Large intestine (tissue), 12 donors: ENCODE measurements at places on chromosomes 6 and 20. TPM values are rescaled to one million over a fixed set of nuclear protein-coding genes. Genes with fewer than 3 reads are reported as not detected.

- DNase-seq: no peak
These were observed 1.7 kb downstream of the AFDN start for GRCh38 chr6:167828325-167828956.

DNA sequence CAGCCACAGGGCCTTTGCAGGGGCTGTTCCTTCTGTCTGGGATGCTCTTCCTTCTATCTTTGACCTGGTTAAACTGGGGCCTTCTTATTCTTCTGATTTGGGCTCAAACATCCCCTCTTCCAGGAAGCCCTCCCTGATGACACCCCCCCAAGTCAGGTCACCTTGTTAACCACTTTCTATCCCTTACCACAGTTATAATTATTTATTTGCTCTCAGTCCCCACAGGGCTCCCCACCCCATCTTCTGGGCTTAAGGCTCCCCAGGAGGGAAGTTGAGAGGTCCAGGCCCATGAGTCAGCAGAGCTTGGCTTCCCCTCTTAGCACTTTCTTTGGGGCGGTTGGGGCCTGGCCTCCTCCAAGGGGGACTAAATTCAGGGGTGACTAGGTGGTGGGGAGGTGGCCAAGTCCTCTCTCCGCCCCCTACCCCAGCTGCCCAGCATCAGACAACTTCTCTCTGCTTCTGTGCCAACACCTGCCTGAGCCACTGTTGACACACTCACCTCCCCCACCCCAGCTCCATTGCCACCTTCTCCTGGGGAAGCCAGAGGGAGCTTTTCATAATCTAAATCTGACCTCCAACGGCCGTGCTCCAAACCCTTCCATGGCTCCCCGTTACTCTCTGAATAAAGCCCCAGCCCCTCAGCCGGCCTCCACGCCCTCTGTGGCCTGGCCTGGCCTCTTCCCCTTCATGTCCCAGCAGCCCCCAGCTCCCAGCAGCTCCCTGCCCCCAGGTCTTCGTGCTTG, 70.0 kb downstream of the CEBPB start:
- DNase-seq: no peak

DNA sequence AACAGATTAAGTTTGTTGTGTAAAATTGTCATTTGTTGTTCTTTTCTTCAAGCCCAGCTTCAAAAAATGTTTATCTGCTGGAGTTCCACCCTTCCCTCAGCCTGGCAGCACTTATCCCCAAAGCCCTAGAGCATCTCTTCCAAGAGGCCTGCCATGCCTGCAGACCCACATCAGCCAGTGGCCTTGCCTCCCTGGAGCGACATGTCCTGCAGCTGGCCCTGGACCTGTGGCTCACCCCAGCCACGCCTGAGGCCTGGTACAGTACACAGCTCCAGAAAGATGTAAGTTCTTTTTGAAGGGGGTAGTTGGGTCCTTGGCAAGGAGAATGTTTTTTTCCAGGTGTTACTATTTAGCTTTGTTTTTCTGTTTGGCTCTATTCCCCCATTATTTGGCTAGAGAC, 124.8 kb downstream of the CD164 start:
- no peak for DNase-seq

GRCh38 chr20:45359406-45360148, 3.4 kb upstream of the SYS1 start:
- peak; percentile 63 for DNase-seq

GRCh38 chr20:21303872-21304586, 898 bp downstream of the XRN2 start:
- DNase-seq: no peak

DNA sequence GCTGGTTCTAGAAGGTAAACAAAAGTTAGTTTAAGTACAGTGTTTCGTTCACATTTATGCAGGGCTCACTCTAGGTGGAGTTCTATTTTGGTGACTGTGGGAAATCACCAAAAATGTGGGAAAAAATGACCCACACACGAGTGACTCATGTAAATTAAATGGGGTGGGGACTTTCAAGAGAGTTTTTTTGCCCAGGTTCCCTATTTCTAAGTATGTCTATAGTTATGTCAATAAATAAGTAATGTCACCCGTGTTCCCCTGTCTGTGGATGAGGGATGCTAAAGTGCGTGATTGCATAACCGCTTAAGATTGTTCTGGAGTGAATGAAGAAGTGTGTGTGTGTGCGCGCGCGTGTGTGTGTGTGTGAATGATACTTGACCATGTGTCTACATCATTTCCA, 69.1 kb downstream of the MYB start:
- DNase-seq: no peak

DNA sequence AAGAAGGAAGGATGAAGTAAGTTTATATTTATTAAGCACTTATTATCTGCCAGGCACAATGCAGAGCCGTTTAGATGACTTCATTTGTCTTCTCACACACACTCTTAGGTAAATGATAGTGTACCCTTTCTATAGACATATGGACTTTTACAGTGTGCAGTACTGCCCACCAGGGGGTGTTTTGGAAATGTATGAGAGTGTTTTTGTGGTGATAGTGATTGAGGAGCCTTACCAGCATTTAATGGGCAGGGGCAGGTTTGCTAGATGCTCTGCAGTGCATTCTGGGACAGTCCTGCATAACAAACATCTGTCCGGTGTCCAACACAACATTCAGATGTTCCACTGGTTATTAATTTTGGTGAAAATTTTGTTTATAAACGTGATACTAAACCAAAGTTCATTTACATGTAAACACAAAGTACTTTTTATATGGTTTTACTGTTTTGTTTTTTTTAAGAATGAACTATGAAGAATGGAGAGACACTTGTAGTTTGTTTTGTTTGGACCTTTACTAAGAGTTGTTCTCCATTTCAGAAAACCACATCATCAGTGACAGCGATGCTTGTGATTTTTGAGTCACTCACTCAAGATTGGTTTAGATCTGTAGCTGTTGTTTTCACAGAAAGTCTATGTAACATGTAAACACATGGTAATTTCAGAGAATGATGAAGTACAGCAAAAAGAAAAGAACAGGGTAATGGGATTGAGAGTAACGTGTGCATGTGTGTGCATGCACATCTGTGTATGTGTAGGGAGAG, 19.9 kb downstream of the KCNS1 start:
- no peak for DNase-seq

GRCh38 chr6:116154887-116155286, 29.0 kb upstream of the COL10A1 start:
- no peak for DNase-seq

DNA sequence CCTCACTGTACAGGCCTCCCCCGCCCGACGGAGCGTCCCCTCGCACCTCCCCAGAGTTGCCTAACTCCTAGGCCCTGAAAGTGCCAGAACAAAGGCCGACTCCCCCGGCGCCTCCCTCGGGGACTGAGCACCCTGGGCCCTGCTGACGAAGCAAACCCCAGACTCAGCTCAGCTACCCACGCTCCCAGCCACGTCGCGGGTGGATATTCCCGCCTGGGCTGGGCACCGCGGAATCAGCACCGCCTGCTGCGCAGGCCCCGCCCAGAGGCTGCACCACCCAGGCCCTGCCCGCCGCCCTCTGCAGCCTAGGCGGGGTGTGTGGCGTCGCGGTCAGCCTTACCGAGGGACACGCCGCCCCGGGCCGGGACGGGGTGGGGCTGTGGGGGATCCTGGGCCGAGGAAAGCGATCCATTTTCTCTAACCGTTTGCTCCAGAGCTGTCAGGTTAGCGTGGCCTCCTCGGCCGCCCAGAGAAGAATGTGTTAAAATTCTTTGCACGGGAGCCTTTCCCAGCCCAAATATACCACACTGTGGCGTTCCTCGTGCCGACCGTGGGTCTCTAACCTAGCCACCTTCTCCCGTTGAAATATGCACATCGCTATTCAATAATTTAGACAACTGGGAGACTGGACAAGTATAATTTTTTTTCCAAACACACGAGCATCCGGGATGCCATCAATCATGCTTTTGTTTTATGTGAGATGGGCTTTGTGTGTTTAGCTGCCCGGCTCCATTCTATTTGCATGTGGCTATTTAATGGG, 31.4 kb downstream of the TFAP2A start:
- DNase-seq: no peak

DNA sequence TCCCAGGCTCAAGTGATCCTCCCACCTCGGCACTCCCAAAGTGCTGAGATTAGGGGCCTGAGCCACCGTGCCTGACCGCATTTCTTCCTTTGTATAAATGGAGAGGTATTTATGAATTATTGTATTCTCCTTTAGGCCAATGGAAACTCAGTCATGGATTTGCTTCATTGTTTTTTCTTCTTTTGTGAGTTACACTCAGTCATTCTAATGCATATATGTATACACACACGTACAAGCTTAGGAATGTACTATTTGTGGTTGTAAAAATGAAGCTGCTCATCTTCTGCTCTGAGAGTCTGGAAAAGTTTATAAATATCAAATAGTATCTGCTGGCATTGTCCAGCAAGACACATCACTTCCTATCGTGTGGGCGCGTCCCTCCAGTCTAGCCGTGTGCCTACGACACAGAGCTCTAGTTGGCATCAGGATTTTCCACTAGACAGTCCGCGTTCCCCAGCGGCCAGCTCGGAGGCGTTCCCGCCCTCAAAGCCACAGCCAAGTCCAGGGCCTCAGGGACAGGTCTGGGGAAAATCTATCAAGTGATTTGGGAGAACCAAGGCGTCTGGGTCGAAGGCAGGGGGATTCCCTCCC, 215.2 kb downstream of the NFATC2 start:
- no peak for DNase-seq

GRCh38 chr6:76885861-76886301, 577.4 kb downstream of the HTR1B start:
- no peak for DNase-seq

DNA sequence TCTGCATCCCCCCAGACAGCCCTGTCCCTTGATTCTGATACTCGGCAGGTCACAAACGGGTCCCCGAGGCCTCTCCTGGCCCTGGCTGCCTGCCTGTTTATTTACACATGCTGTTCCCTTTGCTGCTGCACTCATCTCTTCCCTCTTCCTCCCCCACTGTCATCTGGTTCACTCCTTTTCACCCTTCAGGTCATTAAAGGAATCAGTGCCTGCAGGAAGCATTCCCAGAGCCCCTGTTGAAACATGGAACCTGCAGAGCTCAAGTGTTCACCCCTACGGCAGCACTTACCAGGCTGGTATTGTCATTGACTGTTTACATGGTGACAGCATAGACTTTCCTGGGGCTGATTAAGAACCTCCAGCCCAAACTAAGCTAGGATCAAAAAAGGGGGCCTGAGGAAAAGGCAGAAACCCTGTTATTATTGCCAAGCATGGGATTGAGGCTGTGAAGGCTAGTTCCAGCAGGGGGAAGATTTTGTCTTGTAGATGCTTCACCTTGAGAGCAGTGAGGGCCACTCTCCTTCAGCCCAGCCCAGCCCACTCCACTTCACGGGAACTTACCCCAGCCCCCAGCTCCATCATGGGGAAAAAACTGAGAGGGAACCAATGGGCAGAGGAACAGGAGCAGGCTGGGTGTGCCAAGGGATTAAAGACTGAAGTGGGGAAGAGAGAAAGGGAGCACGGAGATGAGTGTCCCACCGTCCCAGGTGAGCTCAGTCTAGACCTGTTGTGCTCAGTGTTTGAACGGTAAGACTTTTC, 73.2 kb downstream of the JPH2 start:
- DNase-seq: no peak

DNA sequence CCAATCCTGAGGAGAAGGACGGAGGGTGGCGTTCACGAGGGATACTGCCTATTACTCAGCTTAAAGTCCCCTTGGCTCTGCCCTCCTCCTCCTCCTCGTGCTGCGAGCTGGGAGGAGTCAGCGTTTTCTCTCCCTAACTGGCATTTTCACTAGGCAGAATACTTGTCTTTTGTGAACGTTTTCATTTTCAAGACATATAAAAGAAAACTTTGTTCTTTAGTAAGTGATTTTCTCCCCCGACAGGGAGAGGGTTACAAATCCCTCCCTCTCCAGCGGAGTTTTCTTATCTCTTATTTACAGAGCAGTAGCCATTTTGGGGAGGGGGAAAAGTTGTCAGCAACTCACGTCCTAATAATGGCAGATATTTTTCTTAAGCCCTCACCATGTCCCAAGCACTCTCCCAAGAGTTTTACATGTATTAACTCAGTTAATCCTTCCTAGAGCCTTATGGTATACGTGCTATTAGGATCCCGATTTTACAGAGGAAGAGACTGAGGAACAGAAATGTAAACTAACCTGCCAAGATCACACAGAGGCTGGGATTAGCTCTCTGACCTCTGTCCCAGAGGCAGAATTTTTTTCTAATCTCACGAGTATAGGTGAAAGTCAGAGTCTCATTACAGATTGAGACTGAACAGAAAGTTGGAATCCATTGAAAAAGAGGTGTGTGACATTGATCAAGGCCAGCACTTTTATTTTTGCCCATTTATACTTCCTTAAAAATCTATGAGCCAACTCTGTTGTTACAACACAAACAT, 30.0 kb upstream of the ZNF217 start:
- peak; percentile 76 for DNase-seq

GRCh38 chr6:129662980-129663431, 47.0 kb downstream of the ARHGAP18 start:
- DNase-seq: no peak

DNA sequence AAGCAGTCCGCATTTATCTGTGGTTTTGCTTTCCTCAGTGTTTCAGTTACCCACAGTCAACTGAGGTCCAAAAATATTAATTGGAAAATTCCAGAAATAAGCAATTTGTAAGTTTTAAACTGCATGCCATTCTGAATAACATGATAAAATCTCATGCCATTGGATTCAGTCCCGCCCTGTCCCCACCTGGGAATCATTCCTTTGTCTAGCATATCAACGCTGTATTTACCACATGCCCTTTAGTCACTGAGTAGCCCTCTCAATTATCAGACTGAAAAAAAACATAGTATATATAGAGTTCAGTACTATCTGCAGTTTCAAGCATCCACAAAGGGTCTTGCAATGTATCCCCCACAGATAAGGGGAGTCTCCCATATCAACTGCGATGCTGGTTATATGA, 17.1 kb downstream of the RANBP9 start:
- DNase-seq: no peak

DNA sequence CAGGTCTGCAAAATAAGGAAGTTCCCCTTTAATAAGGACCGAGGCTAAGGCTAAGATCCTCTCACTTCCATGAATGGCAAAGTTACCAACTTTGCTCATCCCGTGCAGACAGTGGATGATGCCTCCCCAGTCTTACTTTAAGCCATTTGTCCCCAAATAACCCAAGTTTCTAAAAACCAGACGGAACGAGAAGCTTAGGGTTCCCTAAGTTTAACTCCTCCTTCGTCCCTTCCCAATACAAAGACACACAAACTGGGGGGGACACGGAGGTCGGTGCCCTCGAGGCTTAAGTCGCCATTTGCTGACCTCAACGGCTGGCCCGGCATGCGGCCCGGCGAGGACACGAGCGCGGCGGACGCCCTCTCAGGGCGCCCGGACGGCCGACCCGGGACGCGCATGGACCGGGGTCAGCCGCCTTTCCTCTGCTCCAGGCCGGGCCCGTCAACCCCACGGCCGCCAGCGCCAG, 527 bp downstream of the FBXO30 start:
- DNase-seq: peak; percentile 80

Gene TAGAP
- 2.3 TPM for polyA plus RNA-seq

Gene ADAM33
- 15.5 TPM for polyA plus RNA-seq

Gene BTN1A1
- polyA plus RNA-seq: 0.22 TPM

Gene HLA-DMB
- polyA plus RNA-seq: 23.9 TPM

Gene SPATA25
- 17.3 TPM for polyA plus RNA-seq

Gene EDN1
- 36.4 TPM for polyA plus RNA-seq

Gene FILIP1
- 7.5 TPM for polyA plus RNA-seq

Gene TRIM38
- 19.4 TPM for polyA plus RNA-seq
